Transverse colon (tissue), 4 donors: ENCODE measurements at places on chromosomes 3 and 15.

GRCh38 chr3:129602730-129603560, 3.5 kb downstream of the PLXND1 start:
- DNase-seq = peak; percentile 56

DNA sequence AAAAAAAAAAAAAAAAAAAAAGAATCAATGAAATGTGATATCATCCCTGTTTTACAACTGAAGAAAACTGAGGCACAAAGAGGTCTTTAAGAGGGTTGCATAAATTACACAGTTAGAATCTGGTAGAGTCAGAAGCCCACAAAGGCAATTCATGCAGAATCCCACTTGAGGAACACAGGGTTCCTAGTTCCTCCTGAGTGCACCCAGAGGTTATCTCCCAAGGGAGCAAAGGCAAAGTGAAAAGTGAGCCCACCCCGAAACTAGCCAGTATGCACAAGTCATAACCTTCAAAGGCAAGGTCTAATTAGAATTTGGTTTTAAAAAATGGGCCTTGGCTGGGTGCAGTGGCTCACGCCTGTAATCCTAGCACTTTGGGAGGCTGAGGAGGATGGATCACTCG, 37.8 kb downstream of the AP3S2 start:
- DNase-seq = no peak

- no peak for DNase-seq
Observed at GRCh38 chr3:170826047-170826446, 43.9 kb downstream of the RPL22L1 start.

DNA sequence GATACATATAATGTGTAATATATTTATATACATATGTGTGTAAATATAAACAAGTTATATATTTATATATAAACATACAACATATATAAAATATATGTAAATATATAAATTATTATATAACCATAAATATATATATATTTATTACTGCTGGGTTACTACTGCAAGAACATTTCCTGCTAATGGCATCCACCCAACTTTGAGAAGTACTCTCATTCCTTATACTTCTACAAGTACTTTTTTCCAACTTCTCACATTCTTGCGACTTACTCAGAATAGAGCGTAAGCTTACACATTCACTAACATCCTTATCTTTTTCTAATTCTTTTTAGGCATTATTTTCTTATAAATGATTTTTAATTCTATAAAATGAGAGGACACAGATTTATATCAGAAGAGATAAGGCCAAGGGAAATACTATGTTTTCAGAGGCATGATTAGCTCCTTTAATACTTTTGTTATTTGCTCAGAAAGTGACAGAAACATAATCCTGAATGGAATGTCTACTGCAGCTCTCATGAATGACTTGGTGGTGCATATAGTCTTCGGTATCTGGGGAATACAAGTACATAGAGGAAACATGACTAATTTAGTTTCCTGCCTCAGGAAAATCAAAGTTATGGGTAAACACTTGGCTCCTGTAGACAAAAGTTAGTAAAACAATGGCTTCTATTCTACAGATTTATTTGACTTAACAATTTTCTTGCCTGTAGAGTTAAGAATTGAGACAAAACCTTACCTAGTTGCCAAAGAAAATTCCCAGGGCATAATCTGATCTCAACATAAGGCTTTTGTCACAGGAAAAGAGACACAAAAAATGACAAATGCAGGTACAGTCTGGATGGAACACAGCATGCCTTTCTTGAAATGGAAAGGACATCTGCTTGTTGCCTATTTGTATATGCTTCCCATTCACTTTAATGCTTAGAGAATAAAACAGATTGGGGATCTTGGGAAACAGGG, 453.9 kb downstream of the SQOR start:
- no peak for DNase-seq

DNA sequence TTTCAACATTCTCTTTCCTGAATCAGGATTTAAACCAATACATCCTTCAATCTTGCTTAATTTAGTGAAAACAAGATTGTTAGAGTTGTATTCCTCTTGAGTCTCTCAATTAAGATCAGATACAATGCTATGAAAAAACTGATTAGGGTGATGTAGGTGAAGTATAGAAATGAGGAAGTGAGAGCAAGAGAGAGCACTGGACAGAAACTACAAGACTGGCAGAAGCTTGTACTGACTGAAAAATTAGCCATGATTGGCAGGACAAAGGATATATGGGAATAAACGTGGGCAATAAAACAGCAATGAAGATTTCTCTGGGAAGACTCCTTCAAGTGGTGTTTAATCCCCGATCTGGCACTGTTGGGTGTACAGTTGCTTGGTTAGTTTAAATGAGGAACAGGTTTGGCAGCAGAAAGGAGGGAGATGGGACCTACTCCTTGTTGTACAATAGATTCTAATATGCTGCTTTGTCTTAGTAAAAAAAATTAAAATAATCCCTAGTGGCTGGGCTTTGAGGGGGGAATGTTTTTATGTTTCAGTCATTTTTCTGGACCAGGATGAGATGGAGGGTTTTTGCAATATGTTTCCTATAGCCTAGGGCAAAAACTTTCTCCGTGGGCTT, 252.7 kb downstream of the SLC9A9 start:
- no peak for DNase-seq

- peak; percentile 77 for DNase-seq
Observed at GRCh38 chr15:68421115-68421551, 10.8 kb downstream of the ITGA11 start.

- no peak for DNase-seq
Observed at GRCh38 chr15:58934521-58934920, 1.0 kb upstream of the SLTM start.
